ENCODE measurements at places on chromosomes 2 and 18.

- peak; percentile 83 for DNase-seq
Measured at GRCh38 chr2:13193075-13193474, 476.3 kb downstream of the TRIB2 start.

DNA sequence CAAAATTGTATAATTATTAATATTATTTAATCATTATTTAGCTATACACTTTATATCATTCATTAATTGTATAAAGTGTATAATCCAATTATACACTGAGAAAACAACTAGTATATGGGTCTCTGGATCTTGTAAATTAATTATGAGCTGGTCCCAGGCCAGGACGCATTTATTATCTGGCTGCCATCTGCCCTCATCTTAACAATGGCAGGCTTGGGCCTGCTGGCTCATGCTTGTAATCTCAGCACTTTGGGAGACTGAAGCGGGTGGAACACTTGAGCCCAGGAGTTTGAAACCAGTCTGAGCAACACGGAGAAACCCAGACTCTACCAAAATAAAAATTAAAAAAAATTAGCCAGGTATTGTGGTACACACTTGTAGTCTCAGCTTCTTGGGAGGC, 502.2 kb upstream of the NRXN1 start:
- no peak for DNase-seq

DNA sequence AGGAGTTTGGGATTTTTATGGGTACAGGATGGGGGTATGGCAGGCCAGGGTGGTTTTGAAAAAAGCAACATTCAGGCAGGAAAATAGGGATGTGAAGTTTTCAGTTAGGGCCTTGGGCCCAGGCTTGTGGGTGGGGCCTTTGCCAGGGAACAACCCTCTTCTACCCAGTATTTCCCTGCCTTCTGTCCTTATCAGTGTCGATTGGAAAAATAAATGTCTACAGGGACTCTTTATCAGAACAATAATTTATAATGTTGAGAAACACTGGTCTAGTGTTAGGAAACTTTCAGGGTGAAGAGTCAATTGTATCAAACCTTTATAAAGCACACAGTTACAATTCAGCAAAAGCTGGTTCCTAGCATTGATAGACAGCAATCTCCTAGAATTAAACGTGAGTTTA, 214.1 kb upstream of the NABP1 start:
- no peak for DNase-seq

DNA sequence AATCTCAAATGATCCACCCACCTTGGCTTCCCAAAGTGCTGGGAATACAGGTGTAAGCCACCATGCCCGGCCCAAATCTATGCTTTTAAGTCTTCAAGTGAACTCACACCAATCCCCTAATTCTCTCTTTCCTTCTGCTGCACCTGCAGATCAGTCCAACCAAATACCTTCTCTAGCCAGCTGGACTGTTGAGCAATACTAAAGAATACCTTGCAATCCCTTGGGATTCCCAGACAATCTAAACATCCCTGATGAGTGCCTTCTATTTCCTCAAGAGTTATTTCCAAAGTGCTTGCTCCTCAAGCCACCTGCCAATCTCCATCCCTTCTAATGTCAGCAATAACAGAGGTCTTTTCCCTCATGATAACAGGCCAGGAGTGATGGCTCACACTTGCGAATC, 48.6 kb downstream of the SF3B1 start:
- DNase-seq: no peak

DNA sequence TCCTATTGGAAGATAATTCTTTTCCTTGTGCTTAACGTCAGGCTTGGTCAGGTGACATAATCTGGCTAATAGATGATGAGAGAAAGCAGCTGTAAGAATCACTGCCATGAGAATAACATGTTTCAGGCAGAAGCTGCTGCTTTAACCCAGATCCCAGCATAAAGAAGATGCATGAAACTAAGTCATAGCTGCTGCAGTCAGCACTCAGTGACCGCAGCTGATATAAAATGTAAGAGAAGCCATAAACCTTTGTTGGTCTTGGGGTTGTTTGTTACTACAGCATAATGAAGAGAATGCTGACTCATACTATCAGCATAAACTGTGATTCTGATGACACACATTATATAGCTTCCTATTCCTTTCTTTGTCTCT, 274.3 kb upstream of the TRIB2 start:
- DNase-seq: peak; percentile 29

- DNase-seq: no peak
Measured at GRCh38 chr18:9094307-9095226, 7.9 kb upstream of the NDUFV2 start.

GRCh38 chr2:127941461-127941860, 55.7 kb upstream of the AMMECR1L start:
- no peak for DNase-seq

GRCh38 chr2:21812766-21813165, 689.0 kb downstream of the TDRD15 start:
- no peak for DNase-seq

GRCh38 chr18:50982802-50983179, 15.0 kb downstream of the ELAC1 start:
- no peak for DNase-seq

DNA sequence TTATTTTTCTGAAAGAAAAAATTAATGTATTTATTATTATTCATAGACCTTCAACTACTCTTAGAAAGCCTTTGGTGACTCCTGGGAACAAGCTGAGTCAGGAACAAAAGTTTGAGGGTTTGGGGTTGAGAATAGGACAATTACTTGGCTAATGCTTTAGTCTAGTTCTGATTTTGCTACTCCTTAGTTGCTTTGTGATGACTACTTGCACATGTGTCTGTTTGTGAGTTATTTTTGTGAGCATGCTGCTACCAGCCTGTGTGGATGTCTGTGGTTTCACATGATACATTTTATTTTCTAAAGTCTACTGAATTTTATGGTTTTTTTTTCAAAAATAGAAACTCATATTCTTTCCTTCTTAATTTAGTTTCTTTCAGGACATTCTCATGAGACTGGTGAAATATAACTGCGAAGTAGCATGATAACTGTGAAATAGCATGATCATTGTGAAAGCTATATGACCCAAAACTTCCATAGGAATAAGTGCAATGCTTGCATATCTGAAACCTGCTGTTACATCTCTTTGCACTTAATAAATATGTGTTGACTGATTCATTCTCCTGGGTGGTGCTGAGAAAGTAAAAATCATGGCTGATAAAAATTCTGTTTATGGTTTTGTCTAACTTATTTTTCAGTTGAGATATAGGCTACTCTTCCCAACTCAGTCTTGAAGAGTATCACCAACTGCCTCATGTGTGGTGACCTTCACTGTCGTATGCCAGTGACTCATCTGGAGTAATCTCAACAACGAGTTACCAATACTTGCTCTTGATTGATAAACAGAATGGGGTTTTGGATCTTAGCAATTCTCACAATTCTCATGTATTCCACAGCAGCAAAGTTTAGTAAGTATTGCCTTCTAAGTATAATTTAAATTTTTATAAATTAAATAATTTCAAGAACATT, 17.9 kb upstream of the IL18R1 start:
- DNase-seq: no peak

- DNase-seq: peak; percentile 21
Measured at GRCh38 chr2:70645733-70646419, 92.2 kb upstream of the TGFA start.

DNA sequence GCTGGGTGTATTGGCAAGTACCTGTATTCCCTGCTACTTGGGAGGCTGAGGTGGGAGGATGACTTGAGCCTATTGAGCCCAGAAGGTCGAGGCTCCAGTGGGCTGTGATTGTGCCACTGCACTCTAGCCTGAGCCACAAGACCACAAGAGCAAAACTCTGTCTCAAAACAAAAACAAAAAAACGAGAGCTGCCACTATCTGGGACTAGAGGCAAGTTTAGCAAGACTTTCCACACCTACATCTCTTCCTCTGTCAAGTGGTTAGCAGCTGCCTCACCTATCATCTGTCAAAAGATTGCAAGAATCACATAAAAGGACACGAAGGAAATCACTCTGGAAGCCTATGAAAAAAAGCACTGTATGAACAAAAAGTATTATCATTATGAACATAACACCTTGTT, 55.2 kb upstream of the RIOK3 start:
- DNase-seq: no peak

- peak; percentile 57 for DNase-seq
Measured at GRCh38 chr18:9516437-9517064, 41.2 kb downstream of the RALBP1 start.

DNA sequence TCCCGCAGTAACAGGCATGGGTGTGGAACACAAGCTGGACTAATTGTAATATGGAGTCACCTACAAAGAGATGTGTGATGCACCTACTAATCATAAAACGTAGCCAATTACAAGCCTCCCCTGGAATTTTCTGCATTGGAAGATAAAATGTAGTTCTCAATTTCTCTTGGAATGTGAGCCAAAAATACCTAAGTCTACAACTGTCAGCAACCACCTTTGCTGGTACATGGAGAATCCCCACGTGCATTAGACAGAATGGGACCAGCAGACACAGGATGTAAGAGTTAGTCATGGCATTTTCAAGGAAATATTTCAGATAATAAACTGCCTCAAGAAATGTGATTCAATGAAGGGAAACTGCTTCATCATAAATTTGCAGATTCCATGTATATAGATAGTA, 85.6 kb upstream of the DCC start:
- DNase-seq: no peak

GRCh38 chr2:27857417-27858172, 32.6 kb downstream of the RBKS start:
- no peak for DNase-seq

GRCh38 chr2:40488101-40488601, 36.3 kb upstream of the SLC8A1 start:
- peak; percentile 23 for DNase-seq

GRCh38 chr18:21452796-21453510, 147.6 kb downstream of the ESCO1 start:
- DNase-seq: no peak

GRCh38 chr18:62802523-62802922, 87.2 kb downstream of the PHLPP1 start:
- DNase-seq: no peak

- DNase-seq: no peak
Measured at GRCh38 chr18:79476918-79477571, 81.3 kb downstream of the NFATC1 start.

DNA sequence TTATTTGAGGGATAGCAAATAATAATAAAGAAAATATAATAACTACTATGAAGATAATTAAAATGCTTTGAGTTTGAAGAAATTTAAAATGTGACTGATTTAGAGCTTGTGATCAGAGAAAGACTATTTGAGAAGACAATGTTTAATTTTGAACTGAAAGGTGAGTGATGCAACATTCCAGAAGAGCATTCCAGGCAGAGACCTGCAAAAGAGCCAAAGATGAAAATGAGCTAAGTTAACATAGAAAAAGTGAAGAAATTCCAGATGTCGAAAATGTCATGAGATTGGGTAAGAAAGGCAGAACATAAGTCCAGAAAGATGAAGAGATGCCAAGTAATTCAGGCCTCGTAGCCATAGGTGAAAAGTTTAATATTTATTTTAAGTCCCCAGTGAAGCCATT, 215.8 kb downstream of the FSIP2 start:
- no peak for DNase-seq

- DNase-seq: no peak
Measured at GRCh38 chr2:14256890-14257289, 375.6 kb upstream of the LRATD1 start.

- DNase-seq: no peak
Measured at GRCh38 chr2:10190737-10191532, 68.4 kb downstream of the RRM2 start.

GRCh38 chr18:10234281-10234680, 220.2 kb upstream of the APCDD1 start:
- DNase-seq: no peak

DNA sequence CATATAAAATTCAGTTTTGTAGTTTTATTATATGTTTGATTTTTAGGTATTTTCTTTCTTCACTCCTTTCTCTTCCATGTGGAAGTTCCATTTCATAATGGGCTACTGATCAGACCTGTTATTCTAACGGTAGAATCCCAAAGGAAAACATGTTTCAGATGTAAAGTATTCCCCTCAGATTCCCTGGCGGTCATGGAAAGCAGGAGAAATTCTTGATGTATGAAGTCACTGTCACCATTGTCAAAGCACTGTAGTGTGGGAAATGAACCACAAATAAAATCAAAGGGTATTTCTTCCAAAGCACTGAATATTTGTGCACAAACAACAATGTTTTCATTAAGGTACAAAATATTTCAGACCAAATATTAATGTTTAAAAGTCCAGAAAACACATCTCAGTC, 237.3 kb upstream of the KLHL14 start:
- DNase-seq: no peak

DNA sequence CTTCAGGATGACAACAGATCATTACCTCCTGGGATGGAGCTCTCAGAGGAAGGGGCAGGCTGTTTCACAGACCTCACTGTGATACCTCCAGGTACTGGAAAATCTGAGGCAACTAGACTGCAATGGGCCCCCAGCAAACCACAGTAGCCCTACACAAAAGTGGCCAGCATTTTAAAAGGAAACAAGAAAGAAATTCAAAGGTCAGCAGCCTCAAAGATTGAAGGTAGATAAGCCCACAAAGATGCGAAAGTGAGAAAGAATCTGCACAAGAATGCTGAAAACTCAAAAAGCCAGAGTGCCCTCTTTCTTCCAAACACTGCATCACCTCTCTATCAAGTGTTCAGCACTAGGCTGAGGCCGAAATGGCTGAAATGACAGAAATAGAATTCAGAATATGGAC, 499.5 kb upstream of the CHAC2 start:
- peak; percentile 85 for DNase-seq

GRCh38 chr2:75612862-75613243, 33.7 kb upstream of the MRPL19 start:
- DNase-seq: no peak

- DNase-seq: no peak
Measured at GRCh38 chr2:109676346-109676902, 62.3 kb downstream of the SOWAHC start.

DNA sequence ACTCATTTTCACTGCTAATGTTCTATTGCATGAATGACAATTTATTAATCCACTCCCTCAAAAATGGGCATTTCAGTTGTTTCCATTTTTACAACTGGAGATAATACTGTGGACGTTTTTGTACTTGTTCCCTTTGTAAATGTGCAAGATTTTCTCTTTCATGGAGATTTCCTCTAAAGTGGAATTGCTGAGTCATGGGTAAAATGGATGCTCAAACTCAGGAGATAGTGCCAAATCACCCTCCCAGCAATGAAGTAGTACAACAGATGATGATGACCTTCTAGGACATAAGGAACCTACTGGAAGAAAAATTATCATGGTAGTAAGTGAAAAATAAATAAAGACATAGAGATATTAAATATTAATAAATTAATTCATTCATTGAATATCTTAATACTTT, 460.8 kb upstream of the CHST9 start:
- no peak for DNase-seq

- DNase-seq: no peak
Measured at GRCh38 chr2:9838391-9838790, 4.9 kb upstream of the TAF1B start.

GRCh38 chr2:157480182-157480961, 36.5 kb upstream of the CYTIP start:
- no peak for DNase-seq

GRCh38 chr2:71226096-71226964, 573 bp downstream of the PAIP2B start:
- peak; percentile 11 for DNase-seq

- peak; percentile 56 for DNase-seq
Measured at GRCh38 chr18:9334973-9335696, 562 bp downstream of the TWSG1 start.

All from MM.1S (cell line).